ENCODE measurements at places on chromosomes 1 and 21.

DNA sequence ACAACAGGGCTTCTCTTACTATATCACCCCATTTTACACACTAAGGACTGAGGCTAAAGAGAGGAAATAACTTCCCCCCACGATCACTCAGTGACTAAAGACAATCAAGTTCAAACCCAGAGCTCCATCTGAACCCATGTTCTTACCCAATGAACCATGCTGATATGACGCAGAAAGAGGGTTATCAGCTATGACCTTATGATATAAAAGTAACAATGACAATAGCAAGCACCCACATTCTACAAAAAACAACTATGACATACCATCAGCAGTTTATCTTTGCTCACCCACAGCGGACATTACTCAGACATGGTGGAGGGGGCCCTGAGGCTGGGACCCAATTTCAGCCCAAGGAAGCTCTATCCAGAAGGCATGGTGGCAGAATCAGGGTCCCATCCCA, 75.7 kb downstream of the PTPN14 start:
- no peak for DNase-seq

- DNase-seq, result no peak
These were observed 17.9 kb downstream of the LRRC7 start for GRCh38 chr1:69585666-69586065.

DNA sequence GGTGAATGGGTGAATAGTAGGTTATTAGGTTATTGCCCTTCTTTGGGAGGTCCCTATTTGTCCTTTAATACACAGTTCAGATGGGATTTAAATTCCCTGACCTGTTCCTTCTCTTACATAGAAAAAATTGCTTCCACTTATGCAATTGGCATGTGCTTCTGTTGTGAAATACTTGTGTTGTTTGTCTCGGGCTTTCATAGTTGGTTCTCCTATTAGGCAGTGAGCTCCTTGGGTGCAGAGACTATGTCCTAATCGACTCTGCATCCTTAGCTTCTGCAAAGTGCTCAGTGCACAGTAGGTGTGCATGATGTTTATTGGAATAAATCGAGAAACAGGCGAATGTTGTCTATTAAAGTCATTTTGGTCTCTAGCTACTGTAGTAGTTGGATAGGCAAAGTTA, 1.3 kb upstream of the PDE4B start:
- DNase-seq, result no peak

DNA sequence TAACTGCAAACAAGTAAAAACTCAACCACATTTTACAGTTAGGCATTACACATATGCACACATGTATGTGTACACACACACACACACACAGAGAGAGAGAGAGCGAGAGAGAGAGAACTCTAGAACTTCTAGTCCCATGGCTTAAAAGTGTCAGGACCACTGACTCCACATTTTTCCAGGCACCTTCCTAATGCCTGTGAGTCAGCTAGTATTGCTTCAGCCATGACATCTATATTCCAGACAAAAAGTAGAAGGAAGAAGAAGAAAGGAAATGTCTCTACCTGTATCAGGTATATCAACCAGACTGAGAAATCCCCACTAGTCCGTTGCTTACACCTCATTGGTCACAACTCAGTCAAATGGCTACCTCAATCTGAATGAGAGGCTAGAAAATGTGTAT, 31.9 kb upstream of the TACSTD2 start:
- no peak for DNase-seq

DNA sequence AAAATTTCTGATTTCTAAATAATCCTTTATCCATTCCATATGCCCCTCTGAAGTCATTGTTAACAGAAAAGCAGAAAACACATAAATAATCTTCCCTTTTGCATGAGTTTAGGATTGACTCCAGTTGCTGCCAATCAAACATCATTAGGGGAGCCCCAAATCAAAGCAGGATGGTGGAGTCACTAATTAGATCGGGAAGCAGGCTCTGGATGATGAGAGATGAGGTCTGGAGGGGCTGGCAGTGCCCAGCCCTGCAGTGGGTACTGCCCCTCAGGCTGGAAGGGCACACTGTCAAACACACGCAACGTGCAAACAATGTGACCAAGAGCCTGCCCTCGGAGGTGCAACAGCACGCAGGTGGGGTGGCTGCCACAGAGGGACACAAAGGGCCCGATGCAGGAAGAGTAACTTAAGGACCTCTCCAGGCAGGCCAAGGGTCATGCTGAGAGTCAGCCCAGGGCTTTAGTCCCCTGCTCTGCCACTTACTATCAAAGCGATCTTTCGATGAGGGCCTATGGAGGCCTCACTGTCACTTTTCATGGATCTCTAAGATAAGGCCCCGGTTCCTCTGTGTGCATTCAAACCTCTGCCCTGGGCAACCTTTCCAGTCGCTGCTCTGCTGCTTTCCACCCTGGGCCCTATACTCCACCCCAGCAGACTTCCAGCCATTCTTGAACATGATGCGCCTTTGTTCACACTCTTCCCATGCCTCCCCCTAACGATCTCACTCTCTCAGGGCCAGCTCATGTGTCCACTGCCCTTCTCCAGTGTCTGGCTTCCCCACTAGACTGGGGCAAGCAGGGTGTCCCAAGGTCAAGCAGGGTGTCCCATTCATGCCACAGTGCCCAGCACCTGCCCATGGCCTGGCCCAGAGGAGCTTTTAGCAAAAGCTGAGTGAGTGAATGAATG, 98.9 kb downstream of the DMRTB1 start:
- DNase-seq, result no peak

- no peak for DNase-seq
These were observed 31.1 kb upstream of the EPB41 start for GRCh38 chr1:28883242-28883616.

DNA sequence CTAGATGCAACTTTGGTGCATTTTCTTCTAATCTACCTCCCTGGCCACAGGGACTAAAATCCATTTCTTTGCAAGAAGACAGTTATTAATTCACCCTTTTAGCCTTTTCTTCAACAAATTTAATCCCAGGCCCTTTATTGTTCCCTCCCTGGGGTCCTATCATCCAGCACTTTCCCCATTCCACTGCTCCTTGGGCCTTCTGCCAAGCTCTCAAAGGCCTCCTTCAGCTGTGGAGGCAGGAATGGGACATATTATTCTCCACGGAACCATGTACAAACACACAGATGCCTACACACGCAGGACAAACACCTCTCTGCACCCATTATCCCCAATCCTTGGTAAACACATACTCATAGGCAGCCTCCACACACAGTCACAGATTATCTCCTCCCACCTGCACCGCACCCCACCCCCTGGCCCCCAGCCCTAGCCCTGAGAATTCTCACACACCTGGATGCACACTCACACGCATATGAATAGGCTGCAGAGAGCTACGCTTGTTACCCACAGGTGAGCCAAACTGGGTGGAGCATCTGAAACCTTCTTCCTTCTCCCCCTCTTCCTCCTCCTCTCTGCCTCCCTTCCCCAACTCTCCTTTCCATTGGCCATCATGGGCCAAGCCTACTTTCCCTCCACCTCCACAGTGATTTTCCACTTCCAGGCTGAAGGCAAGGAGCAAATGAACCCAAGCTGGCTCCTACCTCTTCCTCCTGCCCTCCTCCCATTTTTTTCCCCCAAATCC, 11.7 kb downstream of the TAGLN2 start:
- no peak for DNase-seq

DNA sequence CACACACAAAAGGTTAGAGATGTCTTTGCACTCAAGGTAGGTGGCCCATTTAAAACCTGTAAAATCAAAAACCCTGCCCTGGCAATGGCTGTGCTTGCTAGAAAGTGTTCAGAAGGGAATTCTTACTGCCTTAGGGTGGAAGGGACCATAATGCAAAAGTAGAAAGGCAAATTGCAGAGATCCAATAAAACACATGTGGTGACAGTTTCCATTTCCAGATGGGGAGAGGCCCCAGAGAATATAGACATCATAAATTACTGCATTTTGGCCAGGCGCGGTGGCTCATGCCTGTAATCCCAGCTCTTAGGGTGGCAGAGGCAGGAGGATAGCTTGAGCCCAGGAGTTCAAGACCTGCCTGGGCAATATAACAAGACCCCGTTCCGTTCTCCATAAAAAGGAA, 13.0 kb downstream of the FMO1 start:
- no peak for DNase-seq

DNA sequence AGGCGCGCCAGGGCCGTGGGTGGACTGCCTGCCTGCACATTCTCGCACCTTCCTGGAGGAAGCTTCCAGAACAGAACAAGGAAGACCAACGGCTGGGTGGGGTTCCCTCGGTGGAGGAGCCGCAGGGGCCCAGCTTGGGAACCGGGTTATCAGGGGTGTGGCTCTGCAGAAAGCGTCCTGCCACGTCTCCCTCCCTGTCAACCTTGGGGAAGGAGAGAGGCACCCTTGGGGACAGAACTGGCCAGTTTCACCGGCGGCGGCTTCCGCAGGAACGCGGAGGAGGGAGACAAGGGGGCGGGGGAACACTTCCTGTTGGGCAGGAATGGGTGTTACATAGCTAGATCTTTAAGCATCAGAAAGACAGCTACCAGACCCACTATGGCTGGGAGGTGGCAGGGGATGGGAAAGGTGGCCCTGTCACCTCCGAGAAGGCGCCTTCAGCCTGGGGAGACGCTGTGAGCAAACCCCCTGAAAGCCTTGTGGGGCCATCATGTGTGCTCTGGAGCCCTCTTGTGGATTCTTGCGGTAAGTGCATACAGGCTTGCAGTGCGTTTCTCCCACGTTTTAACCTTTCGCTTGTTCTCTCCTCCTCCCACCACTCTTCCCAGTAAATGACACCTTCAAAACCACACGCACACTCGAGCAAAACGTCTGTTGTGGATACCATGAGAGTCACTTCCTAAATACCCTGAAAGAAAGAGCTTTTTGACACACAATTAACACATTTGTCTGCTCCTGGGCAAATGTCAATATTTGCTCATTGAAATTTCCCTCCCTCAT, 3.8 kb upstream of the PLEKHA6 start:
- DNase-seq, result peak; percentile 36

- DNase-seq, result no peak
These were observed 23.2 kb upstream of the DENND1B start for GRCh38 chr1:197798492-197798891.

GRCh38 chr1:54305906-54306514, 100.2 kb downstream of the SSBP3 start:
- DNase-seq, result no peak

GRCh38 chr1:10424034-10424433, 6.2 kb upstream of the CENPS start:
- DNase-seq, result no peak

DNA sequence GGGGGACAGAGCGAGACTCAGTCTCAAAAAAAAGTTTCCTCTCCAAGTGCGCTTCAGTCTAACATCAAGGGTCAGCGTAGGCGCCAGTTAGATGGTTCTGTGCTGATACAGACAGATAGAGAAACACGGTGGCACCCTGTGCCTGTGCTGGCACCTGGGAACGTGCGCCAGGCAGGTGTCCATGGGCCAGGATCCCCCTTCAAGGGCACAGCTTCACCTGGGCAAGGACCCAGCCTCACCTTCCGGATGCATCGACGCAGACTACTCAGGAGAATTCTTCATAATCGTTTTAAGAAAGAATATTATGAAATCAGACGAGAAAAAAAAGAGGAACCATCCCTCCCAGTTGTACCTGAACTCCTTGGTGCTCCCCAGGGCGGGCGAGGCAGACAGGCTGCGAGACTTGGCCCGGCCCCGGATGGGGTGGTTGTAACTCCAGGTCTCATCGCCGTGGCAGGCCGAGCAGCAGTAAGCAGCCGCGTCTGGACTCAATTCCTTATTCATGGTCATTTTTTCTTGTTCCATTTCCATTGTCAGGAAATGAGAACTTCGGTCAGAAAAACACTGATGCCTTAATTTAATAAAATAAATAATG, 13.3 kb downstream of the NADK start:
- DNase-seq, result no peak

DNA sequence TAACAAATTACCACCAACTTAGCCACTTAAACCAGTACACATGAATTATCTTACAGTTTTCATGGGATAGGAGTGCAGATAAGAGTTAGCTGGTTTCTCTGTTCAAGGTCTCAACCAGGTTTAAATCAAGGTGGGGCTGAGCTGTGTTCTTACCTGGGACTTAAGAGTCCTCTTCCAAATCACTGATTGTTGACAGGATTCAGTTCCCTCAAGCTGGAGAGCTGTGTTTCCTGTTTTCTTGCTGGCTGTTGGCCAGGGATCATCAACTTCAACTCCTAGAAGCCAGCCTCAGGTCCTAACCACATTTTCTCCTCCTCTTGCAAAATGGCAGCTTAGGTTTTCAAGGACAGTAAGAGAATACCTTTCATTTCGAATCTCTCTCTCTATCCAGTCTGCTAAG, 123.8 kb upstream of the CHRM3 start:
- no peak for DNase-seq

DNA sequence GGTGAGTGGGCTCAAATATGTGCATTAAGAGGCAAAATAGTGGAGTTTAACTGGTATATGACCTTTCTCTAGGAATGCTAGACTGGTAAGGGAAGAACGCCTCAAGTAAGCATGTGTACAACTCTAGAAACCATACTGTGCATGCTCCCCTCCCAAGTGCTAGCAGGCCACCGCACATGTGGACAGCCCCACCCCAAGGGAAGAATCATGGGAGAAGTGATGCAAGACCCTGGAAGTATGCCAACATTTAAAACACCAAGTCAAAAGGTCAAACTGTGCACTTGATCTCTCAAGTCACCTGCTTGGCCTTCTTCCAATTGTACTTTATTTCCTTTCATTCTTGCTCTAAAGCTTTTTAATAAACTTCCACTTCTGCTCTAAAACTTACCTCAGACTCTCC, 120.4 kb downstream of the WDR3 start:
- DNase-seq, result no peak

DNA sequence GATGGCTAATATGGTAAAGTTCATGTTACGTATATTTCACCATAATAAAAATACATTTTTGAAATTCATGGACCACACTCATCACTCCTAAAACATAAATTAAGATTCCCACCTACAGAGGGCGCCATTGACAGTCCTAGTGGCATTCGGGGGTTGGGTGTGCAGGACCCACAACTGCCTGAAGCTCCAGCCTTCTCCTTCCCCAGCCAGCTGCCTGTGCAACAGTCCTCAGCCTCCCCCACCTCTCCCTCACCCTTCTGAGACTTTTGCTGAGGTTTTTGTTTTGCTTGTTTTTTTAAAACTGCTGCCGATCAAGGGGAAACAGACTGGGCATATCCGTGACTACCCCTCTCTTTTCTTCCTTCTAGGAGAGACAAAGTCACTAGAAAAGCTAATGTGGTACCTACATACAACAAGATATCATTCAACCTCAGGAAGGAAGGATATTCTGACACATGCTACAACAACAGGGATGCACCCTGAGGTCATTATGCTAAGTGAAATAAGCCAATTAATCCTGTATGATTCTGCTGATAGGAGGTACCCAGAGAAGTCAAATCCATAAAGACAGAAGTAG, 9.2 kb upstream of the EVA1C start:
- DNase-seq, result no peak

GRCh38 chr1:205604059-205604458, 27.8 kb downstream of the ELK4 start:
- DNase-seq, result no peak

GRCh38 chr1:22914633-22915217, 57.9 kb downstream of the LACTBL1 start:
- no peak for DNase-seq

DNA sequence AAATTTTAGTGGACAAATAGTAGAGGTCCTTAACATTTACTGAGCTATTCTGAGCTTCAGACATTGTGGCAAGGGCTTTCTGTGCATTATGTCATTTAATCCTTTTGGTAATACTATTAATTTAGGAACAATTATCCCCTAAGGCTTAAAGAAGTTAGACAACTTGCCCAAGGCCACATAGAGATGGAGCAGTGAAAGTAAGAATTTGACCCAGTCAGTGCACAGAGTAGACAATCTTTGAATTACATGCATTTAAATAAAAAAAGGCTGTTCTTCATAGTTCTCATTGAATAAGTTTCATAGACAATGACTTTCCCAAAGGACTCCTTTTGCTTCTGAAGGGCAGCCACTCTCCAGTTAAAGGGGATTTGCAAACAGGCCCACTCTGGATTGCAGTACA, 142.7 kb downstream of the RUNX1 start:
- DNase-seq, result no peak

Measured in stimulated activated CD4-positive, alpha-beta T cell treated with anti-CD3 and anti-CD28 coated beads, Interleukin-1b, Interleukin-23, amount 100 ng/mL, for 1 hour (primary cell).